ENCODE measurements at places on chromosomes 1 and 21.

- no peak overlapping the region for H3K4me3 ChIP-seq
- H3K4me1 ChIP-seq: no peaks in the 10 kb centered on the region
- no peak for DNase-seq
- H3K27me3 ChIP-seq: peaks cover 4% of the 10 kb centered on the region
- H3K27ac ChIP-seq: no peak overlapping the region
- no peaks in the 10 kb centered on the region for H3K36me3 ChIP-seq
These were observed 545.6 kb downstream of the AJAP1 start for GRCh38 chr1:5200006-5200405.

DNA sequence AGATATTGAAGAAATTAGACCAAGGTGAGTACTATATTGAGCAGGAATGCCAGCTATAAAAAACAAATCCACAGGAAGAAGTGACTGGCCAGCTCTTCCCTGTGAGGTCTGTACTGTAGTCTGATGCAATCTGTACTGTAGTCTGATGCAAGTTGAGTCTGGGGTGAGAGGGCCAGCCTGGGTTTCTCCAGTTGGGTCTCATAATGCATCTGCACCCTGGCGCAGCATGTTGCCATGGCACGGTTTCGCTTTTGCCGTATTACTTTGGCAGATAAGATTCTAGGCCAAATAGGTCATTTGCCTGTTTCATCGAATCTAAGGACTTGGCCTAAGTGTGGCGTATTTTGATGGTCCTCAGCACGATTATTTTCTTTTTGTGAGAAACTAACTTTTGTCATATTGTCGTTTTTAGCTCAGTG is 24.4 kb upstream of the PGD start:
- H3K4me3 ChIP-seq: no peak overlapping the region
- DNase-seq: no peak
- H3K27me3 ChIP-seq: no peaks in the 10 kb centered on the region

- peaks cover 9% of the 10 kb centered on the region for H3K4me1 ChIP-seq
- DNase-seq: no peak
- no peak overlapping the region for H3K4me3 ChIP-seq
These were observed 14.5 kb upstream of the KCNA2 start for GRCh38 chr1:110620686-110621085.

DNA sequence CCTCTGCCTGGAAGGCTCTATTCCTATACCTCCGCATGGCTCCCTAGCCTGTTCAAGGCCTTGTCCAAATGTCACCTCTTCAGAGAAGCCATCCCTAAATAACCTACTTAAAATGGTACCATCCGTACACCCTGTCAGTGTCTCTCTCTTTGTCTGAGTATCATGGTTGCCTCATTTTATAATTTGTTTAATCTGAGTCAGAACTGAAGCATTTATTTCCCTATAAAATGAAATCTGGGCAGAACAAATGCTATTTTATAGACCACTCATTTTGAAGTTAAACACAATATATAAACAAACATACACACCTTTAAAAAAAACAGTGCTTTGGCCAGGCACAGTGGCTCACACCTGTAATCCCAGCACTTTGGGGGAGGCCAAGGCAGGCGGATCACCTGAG is 30.2 kb downstream of the RERE start:
- peaks cover 5% of the 10 kb centered on the region for H3K36me3 ChIP-seq
- H3K27ac ChIP-seq: peak overlapping the region; percentile 5
- no peak overlapping the region for H3K4me3 ChIP-seq
- no peak for DNase-seq
- H3K4me1 ChIP-seq: peaks cover 32% of the 10 kb centered on the region

DNA sequence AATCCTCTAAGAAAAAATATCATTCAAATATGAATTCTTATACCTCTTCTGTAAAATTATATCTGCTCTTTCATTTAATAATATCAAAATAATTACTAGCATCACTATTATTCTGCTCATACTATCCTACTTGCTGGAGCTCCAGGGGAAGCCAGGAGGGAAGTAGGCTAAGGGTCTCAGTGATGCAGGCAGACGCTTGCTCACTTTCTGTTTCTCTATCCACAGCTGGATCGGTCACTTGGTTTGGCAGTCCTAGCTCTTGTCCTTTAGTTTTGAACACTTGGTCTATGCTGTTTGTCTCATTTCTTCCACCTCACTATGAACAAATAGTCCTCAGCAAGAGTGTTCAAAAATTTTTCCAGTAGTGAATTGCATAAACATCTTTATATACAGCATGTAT is 11.3 kb downstream of the CCDC190 start:
- H3K4me1 ChIP-seq: peaks cover 15% of the 10 kb centered on the region
- H3K36me3 ChIP-seq: no peaks in the 10 kb centered on the region
- no peak for DNase-seq
- peaks cover 4% of the 10 kb centered on the region for H3K27me3 ChIP-seq

GRCh38 chr1:246428542-246429308 is 78.4 kb downstream of the SMYD3 start:
- H3K4me1 ChIP-seq: peaks cover 13% of the 10 kb centered on the region
- H3K27me3 ChIP-seq: no peaks in the 10 kb centered on the region
- peaks cover 3% of the 10 kb centered on the region for H3K36me3 ChIP-seq
- no peak overlapping the region for H3K27ac ChIP-seq
- no peak for DNase-seq
